ENCODE measurements at places on chromosomes 5 and 9.

GRCh38 chr5:123571927-123572326 is 60.0 kb downstream of the CSNK1G3 start:
- no peak for DNase-seq

DNA sequence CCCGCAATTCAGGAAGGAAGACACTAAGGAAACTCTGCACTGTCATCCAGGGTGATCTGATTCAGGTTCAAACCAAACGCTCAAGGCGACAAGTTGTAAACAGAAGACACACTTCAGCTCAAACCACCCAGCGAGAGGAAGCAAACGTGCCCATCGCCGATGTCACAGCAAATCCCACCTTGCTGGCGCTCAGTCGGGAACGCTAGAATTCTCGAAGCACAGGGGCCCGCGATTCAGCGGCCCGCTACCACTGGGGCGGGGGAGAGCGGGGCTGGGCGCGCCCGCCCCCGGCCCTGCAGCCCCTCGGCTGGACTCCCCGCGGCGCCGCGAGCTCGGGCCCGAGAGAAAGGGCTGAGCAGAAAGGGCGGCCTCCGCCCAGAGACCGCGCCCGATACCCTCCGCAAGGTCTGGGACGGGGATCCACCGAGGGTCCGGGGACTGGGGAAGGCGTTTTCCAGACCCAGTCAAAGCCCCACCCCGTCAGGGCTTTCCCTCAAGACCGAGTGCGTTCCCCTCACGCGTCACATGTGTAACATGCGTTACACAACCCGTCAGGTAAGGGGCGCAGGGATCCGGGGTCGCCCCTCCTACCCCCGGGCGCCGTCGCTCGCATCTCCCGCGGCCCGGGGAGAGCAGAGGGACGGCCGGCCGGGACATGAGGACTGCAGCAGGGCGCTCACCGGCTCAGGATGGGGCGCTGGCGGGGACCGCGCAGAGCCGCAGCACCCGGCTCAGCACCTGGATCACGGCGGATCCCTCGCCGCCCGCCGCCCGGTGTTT is 469 bp downstream of the AGTPBP1 start:
- no peak for DNase-seq

GRCh38 chr9:18910916-18911315 is 122.1 kb downstream of the SAXO1 start:
- no peak for DNase-seq

DNA sequence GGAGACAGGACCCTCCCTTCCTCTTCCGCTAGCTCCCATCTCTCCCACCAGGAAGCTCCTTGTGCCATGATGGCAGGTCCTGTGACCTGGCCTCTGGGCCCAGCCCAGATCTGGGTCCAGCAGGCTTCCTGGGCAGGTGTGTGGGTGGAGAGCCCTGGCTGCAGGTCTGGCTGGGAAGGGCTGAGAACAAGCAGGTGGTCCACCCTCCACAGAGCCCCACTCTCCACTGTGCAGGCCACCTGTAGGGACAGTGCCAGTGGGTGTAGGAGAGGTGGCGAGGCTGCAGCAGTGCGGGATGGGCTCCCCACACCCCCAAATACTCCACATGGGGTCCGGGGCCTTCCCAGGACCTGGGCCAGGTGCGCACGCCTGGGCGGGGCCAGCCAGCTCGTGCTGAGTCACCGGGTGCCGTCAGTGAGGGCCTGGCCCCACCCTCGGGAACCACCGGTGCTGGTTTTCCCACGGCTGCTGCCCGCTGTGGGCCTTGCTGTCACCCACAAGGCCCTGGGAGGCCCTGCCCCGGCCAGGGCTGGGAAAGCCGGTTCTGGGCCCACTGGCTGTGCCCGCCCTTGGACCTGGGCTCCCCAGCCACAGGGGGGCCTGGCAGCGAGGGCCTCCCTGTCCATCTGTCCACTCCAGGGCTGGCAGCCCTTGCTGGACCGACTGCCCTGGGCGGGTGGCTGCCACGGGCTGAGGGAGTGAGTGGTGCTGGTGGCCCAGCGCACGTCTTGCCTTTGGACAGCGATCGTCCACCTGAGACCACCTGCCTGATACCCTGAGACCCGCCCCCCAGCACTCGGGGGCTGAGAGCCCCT is 9.3 kb upstream of the NRARP start:
- DNase-seq = no peak

Data from AG09309 (cell line).